Keratinocyte (primary cell): ENCODE measurements at places on chromosomes 5 and 9.

- no peak for DNase-seq
Measured at GRCh38 chr9:109052416-109052815, 39.1 kb upstream of the CTNNAL1 start.

DNA sequence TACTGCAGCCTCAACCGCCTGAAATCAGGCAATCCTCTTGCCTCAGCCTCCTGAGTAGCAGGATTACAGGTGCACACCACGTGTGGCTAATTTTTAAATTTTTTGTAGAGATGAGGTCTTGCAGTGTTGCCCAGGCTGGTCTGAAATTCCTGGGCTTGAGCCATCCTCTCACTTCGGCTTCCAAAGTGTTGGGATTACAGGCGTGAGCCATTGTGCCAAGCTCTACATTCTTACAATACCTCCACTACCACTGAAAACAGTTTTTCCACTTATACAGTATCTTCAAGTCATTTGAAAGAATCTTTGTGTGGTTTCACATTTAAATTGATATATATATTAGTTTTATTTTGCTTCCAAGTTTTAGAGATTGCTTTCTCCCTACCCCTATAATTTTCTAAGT, 42.6 kb downstream of the LARP1 start:
- no peak for DNase-seq

DNA sequence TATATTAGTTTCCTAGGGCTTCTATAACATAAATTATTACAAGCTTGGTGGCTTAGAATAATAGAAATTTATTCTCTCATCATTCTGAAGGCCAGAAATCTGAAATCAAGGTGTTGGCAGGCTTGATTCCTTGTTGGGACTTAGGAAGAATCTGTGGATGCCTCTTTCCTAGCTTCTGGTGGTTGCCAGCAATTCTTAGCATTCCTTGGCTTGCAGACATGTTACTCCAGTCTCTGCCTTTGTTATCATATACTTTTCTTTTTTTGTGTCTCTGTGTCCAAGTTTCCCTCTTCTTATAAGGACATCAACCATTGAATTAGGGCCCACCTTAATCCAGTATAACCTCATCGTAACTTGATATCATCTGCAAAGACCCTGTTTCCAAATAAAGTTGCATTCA, 31.4 kb downstream of the CTNNA1 start:
- no peak for DNase-seq

DNA sequence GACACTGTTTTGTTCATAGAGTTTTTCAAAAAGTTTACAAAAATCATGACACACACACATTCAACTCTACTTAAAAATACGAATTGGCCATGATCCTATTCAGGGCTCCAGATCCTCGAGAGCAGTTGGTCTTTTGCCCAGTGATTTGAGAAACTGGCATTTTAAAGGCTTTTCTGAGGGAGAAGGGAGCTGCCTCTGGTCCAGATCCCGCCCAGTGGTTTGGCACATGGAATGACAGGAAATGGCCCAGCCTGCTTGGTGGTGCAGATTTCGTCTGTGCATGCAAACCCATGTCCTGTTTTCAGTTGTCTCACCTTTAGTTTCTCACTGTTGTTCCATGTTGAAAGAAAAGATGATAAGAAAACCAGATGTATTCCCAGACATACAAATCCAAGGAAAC, 3.6 kb downstream of the CAMK4 start:
- DNase-seq, result no peak

GRCh38 chr5:6393596-6394194, 15.3 kb upstream of the MED10 start:
- DNase-seq, result no peak

DNA sequence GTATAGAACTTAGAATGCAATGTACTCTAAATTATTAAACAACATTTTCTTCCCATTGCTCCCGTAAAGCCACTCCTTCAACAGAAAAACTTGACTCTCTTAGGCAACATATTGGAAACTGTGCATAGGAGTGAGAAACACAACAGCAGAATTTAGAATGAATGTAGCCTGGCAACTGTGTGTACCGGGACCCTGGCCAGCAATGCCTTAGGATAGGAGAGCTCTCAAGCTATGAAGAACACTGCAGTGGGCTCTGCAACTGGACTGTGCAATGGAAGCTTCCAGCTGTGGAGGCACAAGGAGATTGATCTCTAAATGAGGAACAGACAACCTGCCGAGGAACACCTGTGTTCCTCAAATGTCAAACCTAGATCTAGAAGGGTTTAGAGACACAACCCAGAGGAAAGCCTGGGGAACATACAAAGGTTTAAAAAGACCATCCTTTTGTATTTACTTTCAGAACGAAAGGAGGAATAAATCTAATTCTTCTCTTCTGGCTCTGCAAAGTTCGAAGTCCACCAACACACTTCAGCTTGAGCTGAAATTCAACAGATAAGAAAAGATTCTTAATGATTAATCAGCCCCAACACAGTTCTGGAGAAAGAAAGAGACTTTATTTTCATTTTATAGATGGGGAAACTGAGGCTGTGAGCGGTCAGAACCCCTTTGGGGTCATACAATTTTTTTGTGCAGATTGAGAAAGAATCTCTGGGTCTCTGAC, 51.5 kb upstream of the ARL15 start:
- DNase-seq, result no peak

DNA sequence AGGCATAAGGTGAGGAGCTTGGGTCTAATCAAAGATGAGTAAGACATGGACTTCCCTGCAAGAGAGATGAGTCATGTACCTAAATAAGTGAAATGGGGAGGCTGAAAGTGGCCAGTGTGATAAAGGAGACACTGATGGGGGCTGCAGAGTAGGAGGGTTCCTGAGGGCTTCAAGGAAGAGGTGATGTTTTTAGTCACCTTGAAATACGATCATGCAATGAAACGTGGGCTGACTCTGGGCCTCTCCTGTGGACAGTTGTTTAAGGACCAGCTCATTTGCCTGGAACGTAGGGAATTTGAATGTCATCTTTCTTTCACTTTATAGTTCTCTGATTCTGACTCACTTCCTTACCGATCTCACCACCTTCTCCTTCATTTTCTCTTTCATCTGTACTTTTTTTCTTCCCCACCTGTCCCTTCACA, 49.6 kb upstream of the CPLX2 start:
- no peak for DNase-seq

GRCh38 chr5:172499287-172499686, 45.0 kb upstream of the SH3PXD2B start:
- no peak for DNase-seq

DNA sequence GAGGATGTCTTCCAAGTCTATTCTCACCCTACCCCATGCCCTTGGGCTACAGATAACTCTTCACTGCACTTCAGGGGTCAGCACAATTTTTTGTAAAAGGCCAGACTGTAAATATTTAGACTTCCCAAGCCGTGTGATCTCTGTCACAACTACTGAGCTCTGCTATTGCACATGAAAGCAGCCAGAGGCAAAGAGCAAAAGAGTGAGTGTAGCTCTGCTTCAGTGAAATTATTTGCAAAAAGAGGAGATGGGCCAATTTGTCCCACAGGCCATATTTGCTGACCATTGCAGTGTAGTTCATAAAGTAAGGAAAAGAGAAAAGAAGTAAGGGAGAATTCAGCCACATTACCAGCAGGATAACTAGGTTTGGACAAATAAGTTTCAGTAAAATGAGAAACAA, 7.0 kb upstream of the MOCS2 start:
- no peak for DNase-seq

DNA sequence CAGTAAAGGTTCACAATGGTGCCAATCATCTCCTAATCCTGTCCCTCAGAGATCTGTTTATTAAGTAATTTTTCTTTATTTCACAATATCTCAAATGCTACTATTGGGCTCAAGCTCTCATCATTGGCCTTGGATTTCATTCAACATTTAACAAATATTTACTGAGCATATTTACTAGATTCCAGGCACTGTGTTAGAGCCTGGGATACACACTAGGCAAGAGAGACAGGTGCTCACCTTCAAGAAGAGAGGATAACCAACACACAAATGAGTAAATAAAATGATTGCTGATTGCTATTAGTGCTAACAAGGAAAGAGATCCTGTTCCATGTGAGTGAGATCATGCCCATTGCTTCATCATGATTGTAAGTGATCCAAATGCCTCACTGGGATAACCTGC, 27.4 kb downstream of the PPP2R2B start:
- DNase-seq, result no peak

- DNase-seq, result peak; percentile 65
Measured at GRCh38 chr9:112050544-112051475, 124.3 kb downstream of the SUSD1 start.

DNA sequence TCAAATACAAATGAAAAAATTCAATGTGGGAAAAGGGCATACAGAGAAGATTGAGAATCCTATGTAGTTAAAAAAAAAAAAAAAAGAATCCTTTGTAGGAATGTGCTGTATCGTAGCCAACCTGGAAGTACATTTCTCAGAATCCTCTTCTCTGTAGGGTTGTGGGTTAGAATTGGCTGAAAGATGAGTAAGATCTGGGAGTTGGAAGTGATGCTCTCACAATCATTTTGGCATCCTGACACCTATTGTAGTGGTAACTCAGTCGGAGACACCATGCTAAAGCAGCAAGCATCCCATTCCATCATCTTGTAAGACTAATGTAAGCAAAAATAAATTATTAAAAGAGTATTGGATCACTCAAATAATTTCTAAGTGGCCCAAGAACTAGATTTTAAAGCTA, 30.6 kb downstream of the MRPL22 start:
- DNase-seq, result no peak

DNA sequence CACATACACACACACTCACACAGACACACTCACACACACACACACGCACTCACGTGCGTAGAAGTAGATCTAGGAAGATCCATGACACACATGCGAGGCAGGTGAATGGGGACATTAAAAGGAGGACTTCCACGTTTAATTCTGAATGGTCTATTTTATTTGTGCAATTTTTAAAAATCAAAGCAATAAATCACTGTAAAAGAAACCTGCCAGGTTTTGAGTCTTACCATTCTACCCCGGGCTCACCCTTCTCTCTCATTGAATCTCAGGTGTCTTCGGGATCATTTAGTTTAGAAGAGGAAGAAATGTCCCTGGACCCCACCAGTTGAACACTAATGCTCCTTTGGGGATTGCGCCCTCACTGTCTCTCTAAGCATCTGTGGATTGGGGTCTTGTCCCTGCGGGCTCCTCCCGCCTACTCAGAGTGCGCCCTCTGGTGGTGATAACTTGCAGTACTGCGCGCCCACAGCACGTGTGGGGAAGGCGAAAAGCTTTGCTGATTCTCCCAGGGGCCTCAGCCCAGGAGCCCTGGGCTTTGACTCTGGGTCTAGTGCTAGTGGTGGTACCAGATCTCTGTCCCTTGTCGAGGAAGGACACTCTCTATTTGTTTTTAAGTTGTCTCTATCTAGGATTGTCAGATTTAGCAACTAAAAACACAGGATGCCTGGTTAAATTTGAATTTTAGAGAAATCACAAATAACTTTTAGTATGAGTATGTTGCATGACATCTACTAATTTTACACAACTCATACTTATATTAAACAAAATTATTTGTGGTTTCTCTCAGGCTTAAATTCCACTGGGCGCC, 34.8 kb downstream of the BOD1 start:
- DNase-seq, result no peak

- DNase-seq, result no peak
Measured at GRCh38 chr5:130720355-130720754, 444.7 kb downstream of the HINT1 start.

DNA sequence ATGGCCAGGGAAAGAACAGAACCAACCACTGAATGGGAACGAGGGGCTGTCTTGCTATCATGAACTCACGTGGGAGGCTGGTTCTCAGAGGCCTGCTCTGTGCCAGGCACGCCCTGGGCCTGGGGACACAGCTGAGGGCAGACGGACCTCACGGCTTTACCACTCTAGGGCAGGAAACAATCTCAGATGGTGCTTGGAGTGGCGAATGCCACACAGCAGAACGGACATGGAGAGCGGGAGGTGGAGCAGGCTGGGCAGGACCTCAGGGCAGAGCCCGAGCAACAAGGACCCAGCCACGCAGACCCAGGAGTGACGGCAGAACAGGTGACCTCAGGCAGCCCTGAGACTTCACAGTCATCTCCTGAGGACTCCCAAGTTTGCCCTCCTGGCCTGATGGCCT, 8.7 kb downstream of the TOR1A start:
- no peak for DNase-seq

DNA sequence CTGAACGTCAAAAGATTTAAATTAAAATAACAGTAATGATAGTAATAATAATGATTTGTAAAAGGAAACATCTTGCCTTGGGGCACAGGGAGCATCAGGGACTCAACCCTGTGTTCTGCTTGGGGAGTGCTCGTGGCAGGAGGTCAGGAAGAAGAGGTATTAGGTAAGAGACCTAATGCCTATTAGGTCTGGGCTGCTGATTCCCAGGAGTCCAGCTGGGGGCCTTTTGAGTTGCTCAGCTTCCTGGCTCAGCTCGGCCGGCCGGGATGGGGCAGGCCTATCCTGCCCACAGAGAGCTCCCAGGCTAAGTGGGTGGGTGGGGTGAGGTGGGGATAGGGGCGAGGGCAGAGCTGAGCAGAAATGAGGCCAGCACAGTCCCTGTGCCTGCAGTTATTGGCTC, 17.5 kb downstream of the LMX1B start:
- DNase-seq, result no peak

- no peak for DNase-seq
Measured at GRCh38 chr9:124940521-124940893, 376 bp downstream of the GOLGA1 start.

DNA sequence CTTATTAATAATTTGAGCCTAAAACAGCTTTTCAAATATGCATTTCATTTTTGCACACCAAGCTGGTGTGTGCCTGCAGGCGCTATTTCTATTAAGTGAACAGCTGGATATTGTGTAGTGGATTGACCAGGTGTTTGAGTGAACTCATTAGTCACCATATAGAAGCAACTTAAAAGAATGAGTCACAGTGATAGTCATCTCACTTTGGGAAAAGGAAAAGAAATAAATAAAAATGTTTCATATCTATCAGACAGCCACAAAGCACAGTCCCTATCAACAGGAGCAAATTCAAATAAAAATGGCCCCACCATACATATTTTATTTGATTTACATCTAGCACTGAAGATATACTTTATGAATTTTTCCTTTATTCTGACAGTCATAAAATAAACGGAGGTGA, 456.5 kb upstream of the CDH9 start:
- DNase-seq, result peak; percentile 54

- no peak for DNase-seq
Measured at GRCh38 chr5:103774721-103775120, 212.1 kb upstream of the NUDT12 start.

- peak; percentile 32 for DNase-seq
Measured at GRCh38 chr9:124126648-124127646, 115.4 kb downstream of the LHX2 start.

- DNase-seq, result no peak
Measured at GRCh38 chr5:163580516-163580915, 75.1 kb downstream of the MAT2B start.

- DNase-seq, result no peak
Measured at GRCh38 chr5:149134778-149135500, 6.4 kb upstream of the ABLIM3 start.

- no peak for DNase-seq
Measured at GRCh38 chr5:133913413-133914155, 54.8 kb downstream of the C5orf15 start.

- no peak for DNase-seq
Measured at GRCh38 chr9:129665389-129665775, at the start of gene PRRX2. Gene PRRX2 (plus strand): TSS chr9:129665647. CDS start chr9:129665868, 221 bp downstream.

DNA sequence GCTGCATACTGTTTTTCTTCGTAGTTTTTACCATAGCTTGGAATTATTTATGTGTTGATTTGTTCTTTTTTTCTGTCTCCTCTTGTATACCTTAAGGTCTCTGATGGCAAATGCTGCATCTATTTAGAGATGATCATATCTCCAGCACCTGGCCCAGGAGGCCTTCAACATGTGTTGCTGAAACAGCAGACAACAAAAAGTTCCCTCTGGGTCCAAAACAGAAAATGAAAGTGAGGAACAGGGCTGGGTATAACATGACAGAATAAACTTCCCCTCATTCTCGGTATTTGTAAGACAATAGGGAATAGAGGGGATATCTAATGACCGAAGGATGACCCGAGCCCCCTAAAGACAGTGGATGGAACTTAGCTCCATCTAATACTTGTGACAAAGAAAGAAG, 22.7 kb upstream of the PCSK1 start:
- DNase-seq, result no peak
